ENCODE measurements at places on chromosomes 5 and 9.

GRCh38 chr9:72540348-72540873 is 19.0 kb downstream of the TMC1 start:
- no peak for DNase-seq

DNA sequence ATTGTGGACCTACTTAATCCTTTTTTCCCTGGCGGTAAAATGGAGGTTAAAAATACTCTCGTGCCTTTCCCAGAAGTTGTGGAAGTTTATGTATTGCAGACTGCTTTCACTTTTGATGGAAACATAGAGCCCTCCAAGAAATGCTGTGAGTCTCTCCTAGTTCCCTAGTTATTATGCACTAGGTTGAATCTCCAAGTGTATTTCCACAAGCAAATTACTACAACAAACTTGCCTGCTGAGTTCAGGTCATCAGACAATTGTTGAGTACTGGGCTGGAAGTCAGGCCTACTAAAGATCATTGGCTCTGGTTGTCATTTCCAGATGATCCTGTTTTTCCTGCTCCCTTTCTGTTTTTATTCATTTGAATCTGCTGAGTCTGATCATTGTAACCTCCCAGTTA is 104.1 kb downstream of the CD180 start:
- DNase-seq: peak; percentile 55

- peak; percentile 23 for DNase-seq
Observed at GRCh38 chr5:106843812-106844416, 826.8 kb downstream of the EFNA5 start.

- no peak for DNase-seq
Observed at GRCh38 chr9:17752021-17752420, 173.2 kb downstream of the SH3GL2 start.

- DNase-seq: no peak
Observed at GRCh38 chr9:69946800-69947437, 96.7 kb upstream of the MAMDC2 start.

DNA sequence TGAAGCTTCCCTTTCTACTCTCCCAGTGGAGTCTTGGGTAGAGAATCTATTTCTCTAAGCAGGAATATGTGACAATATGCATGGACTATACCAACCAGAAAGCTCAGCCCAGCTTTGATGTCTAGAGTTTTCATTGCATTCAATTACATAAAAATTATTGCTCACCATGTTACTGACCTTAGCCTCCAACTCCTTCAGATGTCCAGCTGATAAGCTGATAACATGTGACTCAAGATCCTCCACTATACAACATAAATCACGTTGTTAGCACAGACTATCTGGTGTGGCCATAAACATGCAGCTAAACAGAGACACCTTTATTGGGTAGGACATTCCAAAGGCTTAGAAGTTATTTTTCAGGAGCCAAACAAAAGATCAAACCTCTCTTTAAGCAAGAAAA is 1168.2 kb downstream of the CDH12 start:
- no peak for DNase-seq

GRCh38 chr9:130576176-130576575 is 3.2 kb upstream of the FUBP3 start:
- DNase-seq: peak; percentile 25
